ENCODE measurements at places on chromosomes 5 and 9.

DNA sequence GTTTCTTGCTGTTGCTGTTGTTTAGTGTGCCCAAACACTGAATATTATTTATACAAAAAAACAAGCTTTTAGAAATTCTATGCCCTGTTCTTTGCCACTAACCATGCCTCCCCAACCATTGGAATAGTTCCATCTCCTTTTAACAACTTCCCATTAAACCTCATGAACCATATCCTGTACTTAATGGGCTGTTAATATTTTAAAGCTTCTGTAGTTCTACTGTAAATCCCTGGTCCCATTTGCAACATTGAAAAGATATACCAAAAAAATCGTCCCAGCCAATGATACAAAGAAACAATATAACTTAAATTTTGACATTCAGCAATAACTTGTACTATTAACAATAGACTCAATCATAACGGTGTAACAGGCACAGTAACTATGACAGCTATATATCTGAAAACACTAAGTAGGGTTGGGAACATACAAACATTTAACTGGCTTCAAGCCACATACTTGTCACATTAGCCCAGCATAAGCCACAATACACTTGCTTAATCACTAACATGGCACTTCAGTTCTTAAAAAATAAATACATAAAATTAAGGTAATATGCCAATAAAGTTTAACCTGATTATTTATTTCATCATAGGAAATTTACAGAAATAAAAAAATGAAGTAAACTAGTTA, 86.1 kb downstream of the ADAMTS6 start:
- DNase-seq, result no peak

DNA sequence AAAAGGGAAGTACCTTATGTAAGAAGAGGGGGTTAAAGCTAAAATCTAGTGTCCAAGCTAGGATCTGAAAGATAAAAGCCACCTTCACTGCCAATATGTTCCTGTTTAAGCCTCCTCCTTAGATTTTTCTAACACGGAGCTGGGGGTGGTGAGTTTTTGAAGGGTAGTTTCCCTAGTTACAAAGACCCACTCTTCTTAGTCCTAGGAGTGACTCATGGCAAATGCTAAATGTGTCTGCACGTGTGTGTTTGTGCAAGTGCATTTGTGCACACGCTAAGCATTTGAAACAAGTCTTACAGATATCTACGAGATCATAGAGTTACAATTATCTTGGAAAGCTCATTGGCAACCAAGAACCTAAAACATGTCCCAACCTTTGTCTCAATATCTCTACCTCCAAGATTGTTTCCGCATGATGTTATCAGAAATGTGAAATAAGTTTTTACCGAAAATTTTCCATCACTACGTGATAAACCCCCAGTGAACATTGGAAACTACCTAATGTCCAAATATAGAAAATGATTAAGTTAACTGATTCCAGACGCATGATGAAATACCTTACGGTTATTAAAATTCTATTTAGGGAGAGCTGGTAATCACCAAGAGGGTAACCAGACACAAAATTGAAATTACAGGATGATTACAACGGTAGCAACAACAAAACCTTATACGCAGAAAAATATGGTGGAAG, 78.0 kb upstream of the HRH2 start:
- no peak for DNase-seq

DNA sequence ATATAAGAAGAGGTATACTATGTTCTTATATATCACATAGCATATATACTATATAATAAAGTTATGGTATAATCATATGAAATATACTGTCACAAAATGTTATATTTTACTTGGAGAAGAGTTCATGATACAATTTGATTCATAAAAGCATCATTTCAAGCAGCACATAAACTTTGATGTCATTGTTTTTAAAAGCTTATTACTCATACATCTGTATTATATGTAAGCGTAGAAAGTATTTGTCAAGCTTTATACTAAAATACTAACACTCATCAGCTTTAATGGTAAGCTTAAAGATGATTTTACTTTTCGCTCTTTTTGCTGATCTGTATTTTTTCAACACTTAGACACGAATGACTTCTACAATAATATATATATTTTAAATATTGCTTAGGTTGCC, 34.0 kb upstream of the ZNF618 start:
- DNase-seq, result no peak

- no peak for DNase-seq
Observed at GRCh38 chr9:9214066-9214465, 1398.7 kb downstream of the PTPRD start.

DNA sequence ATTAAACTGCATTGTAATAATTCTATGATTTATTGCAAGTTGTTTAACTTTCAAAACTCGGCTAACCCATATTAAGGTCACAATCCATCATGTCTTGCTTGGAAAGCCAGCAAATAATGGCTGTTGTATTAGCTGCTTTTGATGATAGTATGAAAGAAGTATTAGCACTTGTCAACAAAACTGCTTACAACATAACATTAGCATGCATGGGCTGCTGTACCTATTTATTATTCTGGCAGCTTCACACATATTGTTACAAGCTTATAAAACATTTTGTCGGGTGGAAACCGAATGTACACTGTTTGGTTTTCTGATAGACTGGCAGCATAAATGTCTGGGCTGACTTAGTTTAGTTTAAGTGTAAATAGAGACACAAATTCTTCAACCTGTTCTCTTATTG, 378.3 kb downstream of the KIAA0825 start:
- no peak for DNase-seq

- DNase-seq, result no peak
Observed at GRCh38 chr9:90020276-90020871, 415.6 kb downstream of the GADD45G start.

- no peak for DNase-seq
Observed at GRCh38 chr5:178453224-178453623, 137.0 kb downstream of the COL23A1 start.

DNA sequence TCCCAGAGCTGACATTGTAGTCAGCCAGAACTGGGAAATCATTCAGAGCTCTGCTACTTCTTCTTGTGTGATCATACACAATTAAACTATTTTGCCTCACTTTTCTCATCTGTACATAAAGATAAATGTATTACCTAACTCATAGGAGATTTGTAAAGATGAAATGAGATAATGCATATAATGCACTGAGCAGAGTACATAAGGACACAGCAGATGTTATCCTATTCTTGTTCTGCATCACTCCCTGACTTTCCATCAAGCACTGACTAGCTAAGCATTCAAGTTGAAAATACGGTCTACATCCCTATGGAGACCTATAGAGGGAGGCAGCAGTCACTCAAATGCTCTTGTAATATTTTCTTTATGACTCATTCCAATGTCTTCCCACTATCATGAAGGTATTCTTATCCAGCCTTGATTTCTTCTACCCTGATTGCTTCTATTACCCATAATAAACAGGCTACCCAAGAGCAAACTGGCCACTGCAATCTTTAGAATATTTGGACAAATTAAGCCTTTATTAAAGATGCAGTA, 16.3 kb upstream of the PRR16 start:
- no peak for DNase-seq

GRCh38 chr9:138100711-138101350, 223.2 kb downstream of the CACNA1B start:
- no peak for DNase-seq

DNA sequence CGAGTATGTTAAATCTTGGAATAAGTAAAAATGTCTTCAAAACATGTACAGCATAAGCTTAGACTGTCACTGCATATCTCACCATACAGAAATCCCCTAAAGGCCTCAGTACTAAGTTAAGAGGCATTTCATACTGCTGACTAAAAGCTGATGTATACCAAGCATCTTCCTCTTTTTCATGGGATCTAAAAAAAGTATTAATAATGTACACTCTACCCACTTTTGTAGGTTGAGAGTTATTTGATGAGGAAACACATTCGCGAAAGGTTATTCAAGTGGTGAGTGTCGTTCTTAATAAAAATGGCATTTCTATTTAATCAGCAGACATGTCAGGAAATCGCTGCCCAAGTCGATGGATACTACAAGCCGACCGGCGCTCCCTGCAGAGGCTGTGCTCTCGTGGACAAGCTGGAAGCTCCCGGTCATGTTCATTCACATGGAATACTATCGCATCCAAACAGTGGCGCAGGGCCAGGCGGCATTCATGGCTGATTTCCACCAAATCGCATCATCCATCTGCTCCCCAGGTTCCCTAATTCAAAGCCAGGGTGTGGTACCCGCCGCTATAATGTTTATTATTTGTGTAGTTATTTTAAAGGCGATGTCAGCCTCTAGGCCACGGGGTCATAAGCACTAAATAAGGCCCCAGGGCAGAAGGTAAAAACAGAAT, 724 bp downstream of the SGTB start:
- no peak for DNase-seq

DNA sequence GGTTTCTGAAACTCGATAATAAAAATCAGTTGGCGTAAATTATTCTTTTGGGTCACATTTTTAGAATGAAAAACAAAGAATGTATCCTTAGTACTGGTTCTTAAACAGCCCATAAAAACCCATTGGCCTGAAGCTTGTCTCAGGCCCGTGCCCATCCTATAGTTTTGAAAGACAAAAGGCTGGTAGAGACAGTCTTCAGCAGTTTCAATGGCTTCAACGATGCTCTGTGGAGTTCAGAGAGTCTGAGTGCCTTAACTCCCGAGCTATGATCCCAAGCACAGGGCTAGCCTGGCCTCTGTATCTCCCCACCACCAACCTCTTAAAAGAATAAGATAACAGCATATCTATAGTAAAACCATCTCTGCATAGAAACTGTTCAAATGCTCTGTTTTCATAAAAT, 595.0 kb downstream of the CDH12 start:
- DNase-seq, result no peak

GRCh38 chr5:161676103-161676502, 9.4 kb upstream of the GABRA6 start:
- no peak for DNase-seq

- no peak for DNase-seq
Observed at GRCh38 chr9:134348404-134349155, 22.3 kb downstream of the RXRA start.

- DNase-seq, result no peak
Observed at GRCh38 chr5:60092671-60093422, 199.3 kb upstream of the PDE4D start.

- no peak for DNase-seq
Observed at GRCh38 chr5:140186267-140186671, 11.3 kb downstream of the CYSTM1 start.

DNA sequence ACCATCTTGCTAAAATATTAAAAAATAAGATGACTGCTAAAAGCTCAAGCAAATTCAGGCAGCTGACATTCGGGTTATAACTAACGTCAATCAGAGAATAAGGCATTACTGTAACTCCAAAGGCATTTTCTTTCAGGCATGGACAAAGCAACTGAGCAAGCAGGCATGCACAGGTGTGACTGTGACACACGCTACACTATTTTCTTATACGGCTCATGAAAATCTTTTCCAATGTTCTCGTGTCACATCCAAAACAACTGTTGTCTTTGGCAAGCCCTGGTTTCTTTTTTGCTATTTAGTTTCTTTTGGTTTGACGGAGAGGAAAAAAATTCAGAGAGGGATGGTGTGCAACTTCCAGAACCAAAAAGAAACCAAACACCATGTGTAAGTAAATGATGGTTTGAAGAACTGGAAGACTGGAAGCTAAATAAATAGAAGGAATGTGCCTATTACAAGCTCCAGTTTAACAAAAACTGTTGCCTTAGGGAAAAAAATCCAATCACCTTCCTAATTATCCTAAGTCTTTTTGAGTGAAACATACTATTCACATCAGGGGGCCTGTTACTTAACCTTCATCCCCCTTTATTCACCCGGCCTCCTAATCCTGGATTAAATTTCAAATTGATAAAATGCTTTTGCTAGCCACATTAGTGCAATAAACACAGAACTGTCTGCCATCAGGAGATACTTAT, 277.6 kb downstream of the PSAT1 start:
- DNase-seq, result no peak

- DNase-seq, result no peak
Observed at GRCh38 chr9:136963751-136964150, 11.7 kb downstream of the LCN12 start.

DNA sequence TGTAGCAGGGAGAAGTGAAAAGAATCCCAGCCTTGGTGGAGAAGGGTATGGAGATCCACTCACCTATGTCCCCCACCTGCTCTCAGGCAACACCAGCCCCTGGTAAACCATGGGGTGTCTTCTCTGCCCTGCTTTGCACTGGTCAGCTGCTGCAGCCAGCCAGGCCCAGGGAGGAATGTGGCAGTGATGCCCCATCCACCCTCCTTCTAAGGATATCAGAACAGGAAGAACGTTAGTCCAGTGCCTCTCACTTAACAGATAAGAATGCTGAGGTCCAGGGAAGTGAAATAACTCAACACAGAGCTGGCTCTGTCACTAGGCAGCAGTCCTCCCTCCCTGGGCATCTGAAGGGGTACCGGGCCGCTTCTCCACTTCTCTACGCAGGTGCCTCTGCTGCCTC, 9.7 kb upstream of the PPIC start:
- DNase-seq, result no peak

GRCh38 chr9:84573083-84573482, 96.4 kb upstream of the NTRK2 start:
- DNase-seq, result no peak

- DNase-seq, result no peak
Observed at GRCh38 chr9:34589636-34590380, at the start of gene CNTFR. Gene CNTFR (minus strand): TSS chr9:34589724. CDS start chr9:34568981, 20,743 bp downstream.

GRCh38 chr5:178241231-178241663, 8.6 kb upstream of the PHYKPL start:
- no peak for DNase-seq

DNA sequence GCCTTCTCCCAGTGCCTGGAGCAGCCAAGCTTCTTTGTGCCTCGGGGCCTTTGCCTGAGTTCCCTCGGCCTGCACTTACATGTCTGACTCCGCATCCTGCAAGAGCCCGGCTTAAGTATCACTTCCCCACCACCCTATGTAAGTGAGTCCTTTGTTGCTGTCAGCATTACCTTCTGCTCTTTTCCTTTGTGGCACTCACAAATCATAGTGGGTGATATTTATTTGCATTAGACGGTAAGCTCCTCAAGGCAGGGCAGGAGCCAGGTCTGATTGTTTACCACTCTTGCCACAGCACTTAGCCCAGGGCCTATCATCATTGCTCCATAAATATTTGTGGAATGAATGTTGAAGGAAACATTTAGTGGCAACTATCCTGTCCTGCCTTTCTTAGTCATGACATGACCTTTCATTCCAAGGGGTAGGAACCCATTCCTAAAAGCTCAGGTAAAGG, 4.8 kb downstream of the GM2A start:
- no peak for DNase-seq

DNA sequence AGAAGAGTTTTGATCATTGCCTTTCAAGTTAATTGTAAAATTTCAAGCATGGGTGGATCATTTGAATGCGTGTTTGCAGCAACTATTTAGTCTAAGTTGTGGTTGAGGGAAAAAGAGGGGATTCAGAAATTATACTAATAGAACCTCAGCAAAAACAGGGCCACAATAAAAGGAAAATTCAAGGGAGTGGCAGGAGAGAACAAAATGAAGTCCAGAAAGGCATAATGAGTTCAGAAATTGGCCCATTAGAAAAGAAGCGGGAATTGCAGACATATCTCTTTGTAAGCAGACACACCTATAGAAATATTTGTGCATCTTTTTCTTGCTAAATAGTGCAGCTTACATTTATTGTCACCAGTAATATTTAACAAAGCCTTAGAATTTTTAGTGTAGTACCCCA, 960.0 kb downstream of the CDH12 start:
- DNase-seq, result no peak
